ENCODE measurements at places on chromosomes 5 and 9. TPM values are rescaled to one million over a fixed set of nuclear protein-coding genes. Genes with fewer than 3 reads are reported as not detected.

TRIO gene
- 120 TPM for total RNA-seq

SLC6A7 gene
- total RNA-seq, result not detected

PIP5K1B gene
- total RNA-seq, result 0.13 TPM

CBY3 gene
- total RNA-seq, result 0.81 TPM

REEP2 gene
- total RNA-seq, result 28.8 TPM

PCDHGB2 gene
- 0.65 TPM for total RNA-seq

HAPLN1 gene
- 0.76 TPM for total RNA-seq

CKS2 gene
- 630 TPM for total RNA-seq

C9orf153 gene
- total RNA-seq, result not detected

SERF1A gene
- total RNA-seq, result 8.6 TPM

GPR150 gene
- total RNA-seq, result under 0.01 TPM

Measured in mesangial cell (primary cell).